Activated CD8-positive, alpha-beta T cell treated with anti-CD3 and anti-CD28 coated beads, Interleukin-2, amount 10 ng/mL, durations not matched to agents 7 days and 5 days (primary cell): ENCODE measurements at places on chromosomes 2 and 18. TPM values are rescaled to one million over a fixed set of nuclear protein-coding genes. Genes with fewer than 3 reads are reported as not detected.

DNA sequence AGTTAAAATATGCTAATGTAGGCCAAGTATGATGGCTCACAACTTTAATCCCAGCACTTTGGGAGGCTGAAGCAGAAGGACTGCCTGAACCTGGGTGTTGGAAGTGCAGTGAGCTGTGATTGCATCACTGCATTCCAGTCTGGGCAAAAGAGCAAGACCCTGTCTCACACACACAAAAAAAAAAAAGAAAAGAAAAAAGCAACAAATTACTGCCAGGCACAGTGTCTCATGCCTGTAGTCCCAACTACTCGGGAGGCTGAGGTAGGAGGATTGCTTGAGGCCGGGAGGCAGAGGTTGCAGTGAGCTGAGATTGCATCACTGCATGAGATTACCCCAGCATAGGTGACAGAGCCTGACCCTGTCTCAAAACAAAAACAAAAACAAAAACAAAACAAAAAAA, 110.6 kb downstream of the PRELID3A start:
- H3K27ac ChIP-seq: no peak overlapping the region
- no peaks in the 10 kb centered on the region for H3K36me3 ChIP-seq
- DNase-seq: no peak
- no peak overlapping the region for H3K4me3 ChIP-seq
- H3K27me3 ChIP-seq: peaks cover 21% of the 10 kb centered on the region

DNA sequence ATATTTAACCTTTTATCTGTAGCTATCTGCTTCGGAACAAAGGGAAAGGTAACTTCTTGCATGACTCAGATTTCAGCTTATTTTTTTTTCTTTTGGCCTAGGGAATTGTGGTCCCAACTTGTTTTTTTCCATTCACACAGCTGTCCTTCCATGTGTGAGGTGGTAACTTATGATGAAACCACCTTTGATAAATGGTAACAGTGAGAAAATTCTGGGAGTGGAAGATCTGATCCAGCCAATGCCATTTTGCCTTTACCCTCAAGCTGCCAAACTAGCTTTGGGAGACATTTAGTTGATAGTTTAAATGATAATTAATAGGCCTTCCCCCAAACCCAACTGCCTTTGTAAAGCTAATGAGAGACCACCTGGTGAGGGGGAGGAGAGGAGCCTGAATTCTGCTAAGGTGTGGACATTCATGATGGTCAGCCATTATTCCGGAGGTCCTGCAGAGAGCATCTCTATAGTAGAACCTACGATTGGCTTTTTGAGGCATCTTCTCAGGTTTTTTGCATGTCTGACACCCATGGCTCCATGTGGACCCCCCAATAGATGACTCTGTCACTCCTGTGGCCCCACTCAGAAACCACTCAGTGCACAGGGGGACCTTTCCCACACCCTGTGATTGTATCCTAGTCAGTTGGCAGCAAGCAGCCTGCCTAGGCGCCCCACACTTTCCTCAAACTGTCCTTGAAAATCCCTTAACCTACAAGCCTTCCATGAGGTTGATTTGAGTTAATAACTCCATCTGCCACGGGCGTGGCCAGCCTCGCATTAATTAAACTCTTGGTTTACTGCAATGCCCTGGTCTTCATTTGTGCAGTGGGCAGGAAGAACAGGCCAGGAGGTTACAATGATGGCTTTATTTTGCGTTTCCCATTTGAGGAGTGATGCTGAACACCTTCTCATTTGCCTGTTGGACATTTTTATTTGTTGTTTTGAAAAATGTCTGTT, 263.5 kb upstream of the PXDN start:
- no peak overlapping the region for H3K27ac ChIP-seq
- no peaks in the 10 kb centered on the region for H3K36me3 ChIP-seq
- H3K27me3 ChIP-seq: no peaks in the 10 kb centered on the region
- no peak for DNase-seq

GRCh38 chr2:120471166-120471565, 125.2 kb downstream of the INHBB start:
- no peaks in the 10 kb centered on the region for H3K27me3 ChIP-seq
- H3K27ac ChIP-seq: no peak overlapping the region
- no peaks in the 10 kb centered on the region for H3K4me1 ChIP-seq
- DNase-seq: no peak
- H3K4me3 ChIP-seq: no peak overlapping the region
- H3K36me3 ChIP-seq: no peaks in the 10 kb centered on the region

SLC23A3 gene
- total RNA-seq: 2.2 TPM

PDE1A gene
- not detected for total RNA-seq
